NCI-H2081 treated with DMSO at 0.1 percent for 48 hours (cell line): ENCODE measurements at places on chromosomes 4 and X.

GRCh38 chr4:94635177-94635576 lies 122.6 kb upstream of the BMPR1B start:
- no peak for DNase-seq

DNA sequence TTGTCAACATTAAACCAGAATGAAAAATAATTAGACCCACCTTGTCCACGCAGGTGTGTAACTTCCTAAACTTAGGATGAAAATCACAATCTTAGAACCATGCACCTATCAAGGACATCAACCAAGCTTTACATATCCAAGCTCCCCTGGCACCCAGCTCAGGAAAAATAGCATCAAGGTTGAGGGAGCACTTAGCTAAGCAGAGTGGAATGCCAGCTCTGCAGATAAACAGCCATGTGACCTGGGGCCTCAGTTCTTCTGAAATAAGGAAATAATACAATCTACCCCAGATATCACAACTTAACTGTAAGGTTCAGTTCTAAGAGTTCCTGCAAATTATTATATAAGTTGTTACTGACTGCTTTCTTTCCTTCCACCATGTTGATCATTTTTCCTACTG lies 64.7 kb downstream of the DHX15 start:
- no peak for DNase-seq

DNA sequence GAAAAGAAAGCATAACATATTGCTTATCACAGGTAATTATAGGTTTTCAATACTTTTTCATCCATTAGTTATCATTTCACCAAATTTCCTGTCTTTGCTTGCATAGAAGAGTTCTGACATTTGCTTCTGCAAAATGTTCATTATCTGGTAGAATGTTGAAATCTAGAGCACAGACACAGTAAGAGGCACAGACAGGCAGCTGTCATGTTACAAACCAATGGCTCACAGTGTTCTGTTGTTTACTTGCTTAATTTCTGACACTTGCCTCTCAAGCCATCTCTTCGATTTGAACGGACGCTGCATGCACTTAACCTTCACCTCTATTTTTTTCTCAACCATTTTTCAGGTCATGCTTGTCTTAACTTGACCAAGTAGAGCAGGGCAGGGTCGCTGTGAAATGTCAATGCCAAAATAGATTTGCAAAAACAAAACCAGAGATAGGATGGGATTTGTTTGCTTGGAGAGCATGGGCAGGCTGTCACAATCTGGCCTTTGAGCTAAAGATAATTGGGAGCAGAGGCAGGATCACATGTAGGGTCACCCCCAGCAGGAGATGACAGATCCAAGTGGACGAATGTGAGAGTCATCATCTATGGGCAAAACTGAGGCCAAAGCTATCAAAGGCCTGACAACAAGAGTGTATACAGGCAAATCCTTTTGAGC lies 292.3 kb downstream of the SMARCA1 start:
- DNase-seq = no peak

- no peak for DNase-seq
Observed at GRCh38 chrX:15204130-15204751, 65.6 kb downstream of the ASB9 start.

DNA sequence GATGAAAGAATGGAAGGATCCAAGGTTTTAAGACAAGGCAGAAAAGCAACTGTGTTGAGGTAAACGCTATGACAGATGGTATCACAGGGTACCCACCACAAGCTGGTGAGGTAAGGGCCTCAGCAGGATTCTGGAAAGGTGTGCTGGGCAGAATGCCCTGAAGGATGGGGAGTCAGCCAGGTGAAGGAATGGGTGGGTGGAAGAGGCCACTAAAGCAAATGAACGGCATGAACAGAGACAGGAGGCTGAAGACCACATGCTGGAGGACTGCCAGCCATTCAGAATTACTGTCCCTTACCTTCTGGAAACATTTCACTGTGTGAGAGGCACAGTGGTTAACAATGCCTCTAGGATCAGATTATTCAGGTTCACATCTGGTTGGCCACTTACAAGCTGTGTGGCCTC lies 23.6 kb downstream of the GPRIN3 start:
- no peak for DNase-seq

DNA sequence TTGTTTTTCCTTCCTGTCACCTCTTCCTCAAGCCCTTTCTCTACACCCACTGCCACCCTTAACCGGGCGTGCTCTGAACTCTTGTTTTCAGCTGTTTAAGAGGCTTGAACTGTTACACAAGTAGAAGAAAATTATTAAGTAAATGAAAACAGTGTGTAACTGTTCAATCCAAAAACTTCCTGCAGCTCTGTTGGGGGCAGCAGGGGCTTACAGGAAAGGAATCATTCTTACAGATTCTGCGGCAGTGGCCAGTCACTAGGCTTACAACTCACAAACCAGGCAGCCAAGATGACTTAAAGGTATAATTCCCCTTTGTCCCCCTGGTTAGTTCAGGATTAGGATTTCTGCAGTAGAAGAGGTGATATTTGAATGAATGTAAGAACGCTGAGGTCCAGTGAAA lies 70.2 kb upstream of the ETNPPL start:
- DNase-seq = no peak

DNA sequence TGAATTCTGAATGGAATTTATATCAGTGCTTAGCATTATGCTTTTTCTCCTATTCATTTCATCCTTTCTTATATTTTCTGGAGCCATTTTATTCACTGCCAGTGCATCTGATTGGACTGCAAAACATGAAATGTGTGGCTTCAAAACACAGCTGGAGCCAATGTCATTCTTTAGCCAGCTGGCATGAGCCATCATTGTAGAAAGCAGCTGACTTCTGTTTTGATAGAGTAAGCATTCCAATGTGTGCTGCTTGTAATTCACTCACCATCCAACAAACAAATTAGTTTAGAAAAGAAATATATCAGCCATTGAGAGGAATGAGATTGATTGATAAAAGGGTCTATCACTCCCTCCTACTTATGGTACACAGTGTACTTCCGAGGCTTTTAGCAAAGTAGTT lies 2616.0 kb downstream of the ARAP2 start:
- no peak for DNase-seq

DNA sequence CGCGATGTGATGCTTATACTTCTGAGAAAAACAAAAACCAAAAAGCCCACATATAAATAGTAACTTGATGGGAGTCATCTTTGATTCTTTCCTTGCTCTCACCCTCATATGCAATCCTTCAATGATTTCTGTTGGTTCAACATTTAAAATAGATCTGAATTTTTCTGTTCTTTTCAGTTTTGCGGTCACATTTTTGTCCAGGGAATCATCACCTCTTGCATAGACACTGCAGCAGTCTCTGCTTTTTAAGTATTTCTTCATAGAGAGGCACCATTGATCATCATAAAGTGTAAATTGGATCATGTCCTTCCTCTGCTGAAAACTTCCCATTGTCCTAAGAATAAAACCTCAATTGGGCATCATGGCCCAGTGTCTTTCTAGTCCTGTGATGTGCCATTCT lies 81.1 kb upstream of the SLC4A4 start:
- DNase-seq = no peak

GRCh38 chr4:2399216-2399615 lies 19.2 kb downstream of the ZFYVE28 start:
- DNase-seq = no peak

DNA sequence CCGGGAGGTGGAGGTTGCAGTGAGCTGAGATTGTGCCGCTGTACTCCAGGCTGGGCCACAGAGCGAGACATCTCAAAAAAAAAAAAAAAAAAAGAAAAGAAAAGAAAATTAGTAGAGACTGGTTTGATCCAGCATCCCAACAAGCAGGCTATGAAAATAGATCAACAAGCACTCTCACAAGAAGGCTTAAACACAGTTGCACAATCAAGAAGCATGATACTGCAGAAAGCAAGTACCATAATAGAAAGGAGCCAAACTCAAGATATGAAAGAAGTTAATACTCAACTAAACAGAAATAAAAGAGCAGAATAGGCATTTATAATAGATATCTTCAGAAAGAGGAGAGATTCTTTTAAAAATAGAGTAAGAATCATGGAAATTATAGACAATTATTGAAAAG lies 10.6 kb downstream of the TLR6 start:
- no peak for DNase-seq
